GM06990 (cell line): ENCODE measurements at places on chromosomes 2 and 18.

- DNase-seq, result peak; percentile 87
Measured at GRCh38 chr2:227460070-227460485, 11.9 kb upstream of the AGFG1 start.

DNA sequence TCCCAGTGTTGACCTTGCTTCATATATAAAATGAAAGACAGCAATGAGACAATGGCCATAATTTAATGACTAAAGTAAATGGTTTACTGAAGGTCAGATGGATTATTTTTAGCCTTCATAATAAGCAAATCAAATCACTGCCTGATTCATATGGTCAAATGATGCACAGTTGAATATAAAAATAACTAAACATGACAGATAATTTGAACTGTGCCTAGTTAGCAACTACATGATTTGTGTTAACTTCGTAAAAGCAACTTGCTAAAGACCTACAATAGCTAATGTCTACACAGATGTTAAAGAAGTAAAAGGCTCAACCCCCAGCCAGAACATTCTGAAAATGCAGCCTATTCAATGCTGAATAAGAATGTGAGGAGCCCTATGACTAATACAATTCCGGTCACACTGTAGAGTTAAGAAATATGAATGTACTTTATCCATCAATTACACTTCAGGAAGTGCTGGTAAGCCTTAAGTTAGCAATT, 590.8 kb upstream of the CDH2 start:
- no peak for DNase-seq

DNA sequence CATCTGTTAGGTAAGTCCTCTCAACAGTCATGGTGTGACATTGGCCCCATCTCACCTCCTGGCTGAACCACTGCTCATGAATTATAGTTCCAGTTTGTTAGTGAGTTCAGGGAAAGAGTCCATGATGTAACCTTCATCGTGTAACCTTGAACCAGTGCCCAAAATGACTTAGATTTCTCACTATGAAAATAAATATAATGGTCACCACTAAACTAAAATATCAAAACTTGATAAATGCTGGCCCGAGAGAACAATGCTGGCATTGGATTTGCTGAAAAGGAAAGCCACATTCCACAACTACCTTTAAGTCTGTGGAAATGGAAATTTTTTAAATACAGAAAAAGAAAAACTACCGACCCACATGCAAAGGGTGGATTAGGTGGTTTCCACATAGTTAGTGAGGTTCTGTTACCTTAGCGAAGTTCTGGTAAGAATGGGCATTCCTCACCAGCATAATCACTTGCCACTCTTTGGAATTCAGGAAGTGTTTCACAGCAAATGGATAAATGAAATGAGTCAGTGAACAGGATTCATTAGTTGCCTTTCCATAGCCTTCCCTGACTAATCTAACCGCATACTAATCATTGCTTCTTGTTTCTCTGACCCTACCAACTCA, 133.9 kb upstream of the CTAGE1 start:
- no peak for DNase-seq

DNA sequence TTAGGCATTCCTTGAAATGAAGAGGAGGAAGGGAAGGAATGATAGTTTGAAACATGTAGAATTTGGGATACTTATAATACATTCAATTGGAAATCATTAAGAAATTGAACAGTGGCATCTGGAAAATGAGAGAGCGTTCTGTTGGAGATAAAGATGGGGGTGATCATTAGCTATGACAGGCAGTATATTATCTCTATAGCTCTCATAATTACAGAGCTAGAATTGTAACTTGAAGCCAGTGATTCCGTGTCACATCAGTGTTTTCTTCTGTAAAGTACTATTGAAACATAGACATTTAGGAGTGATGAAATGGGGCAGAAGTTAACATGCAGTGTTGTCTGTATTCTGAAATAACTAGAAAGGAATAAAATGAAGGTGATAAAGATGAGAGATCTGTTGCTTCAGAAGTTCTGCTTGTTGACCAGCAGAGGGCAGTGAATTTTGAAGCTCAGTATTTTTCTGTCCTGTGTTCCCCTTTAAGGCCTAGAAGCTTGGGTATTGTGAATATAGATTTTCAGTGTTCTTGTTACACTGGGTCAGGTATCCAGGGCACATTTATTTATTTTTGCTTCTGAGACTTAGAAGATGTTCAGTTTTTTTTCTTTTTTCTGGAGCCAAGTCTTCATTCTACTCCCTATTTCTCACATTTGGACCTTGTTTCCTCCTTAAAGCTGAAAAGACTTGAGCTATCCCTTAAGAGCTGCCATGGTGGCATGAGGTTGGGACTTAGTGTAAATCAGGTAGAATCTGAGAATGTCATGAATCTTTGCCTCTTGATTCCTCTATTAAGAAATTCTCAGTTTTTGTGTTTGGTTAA, 157.4 kb downstream of the TAF4B start:
- no peak for DNase-seq

GRCh38 chr18:24869285-24869684, 408.8 kb downstream of the HRH4 start:
- DNase-seq, result no peak

DNA sequence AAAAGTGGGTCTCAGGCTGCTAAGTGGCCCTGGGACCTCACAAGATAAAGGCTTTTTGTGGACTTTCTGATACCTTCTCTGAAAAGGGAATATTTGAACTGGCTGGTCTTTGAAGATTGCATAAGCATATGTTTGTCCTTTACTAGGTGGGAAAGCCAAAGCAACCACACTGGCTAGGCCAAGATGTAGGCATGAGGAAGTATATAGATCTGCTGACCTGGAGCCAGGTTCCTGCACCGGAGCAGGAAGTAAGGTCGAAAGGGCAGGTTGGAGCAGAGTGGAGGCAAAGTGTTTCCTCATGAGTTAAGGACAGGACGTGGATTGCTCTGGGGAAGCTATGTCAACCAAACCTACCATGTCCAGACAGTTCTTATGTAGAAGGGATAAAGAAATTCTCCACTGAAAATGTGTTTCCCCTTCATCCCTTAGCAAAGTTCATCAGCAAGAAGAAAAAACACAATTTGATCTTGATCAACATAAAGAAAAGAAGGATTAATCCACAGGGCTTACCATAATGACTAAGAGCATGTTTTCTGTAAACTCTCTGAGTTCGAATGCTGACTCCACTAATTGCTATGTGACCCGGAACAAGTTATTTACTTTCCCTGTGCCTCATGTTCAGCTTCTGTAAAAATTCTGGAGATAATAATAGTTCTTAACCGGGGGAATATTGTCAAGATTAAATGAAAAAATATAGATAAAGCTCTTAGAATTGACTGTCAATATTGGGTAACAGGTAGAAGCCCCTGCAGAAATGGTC, 156.1 kb upstream of the SRD5A2 start:
- no peak for DNase-seq

GRCh38 chr2:66865161-66865560, 430.2 kb downstream of the MEIS1 start:
- DNase-seq, result no peak

DNA sequence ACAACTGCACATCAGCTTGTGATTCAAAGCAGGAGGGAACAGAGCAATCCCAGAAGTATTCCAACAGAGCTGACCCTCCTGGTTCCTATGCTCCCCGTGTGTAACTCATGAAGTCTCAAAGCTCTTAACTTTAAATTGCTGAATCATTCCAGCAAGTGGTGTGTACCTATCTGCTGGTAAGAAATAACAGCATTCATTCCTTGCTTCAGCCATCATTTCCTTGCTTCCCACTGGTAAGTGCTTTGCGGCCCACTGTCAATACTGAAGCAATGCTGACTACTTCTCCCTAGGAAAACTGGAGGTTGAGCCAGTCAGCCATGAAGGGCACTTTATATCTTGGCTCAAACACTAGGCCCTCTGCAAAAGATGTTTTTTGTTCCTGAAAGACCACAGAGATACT, 222.4 kb downstream of the EXOC6B start:
- DNase-seq, result no peak

DNA sequence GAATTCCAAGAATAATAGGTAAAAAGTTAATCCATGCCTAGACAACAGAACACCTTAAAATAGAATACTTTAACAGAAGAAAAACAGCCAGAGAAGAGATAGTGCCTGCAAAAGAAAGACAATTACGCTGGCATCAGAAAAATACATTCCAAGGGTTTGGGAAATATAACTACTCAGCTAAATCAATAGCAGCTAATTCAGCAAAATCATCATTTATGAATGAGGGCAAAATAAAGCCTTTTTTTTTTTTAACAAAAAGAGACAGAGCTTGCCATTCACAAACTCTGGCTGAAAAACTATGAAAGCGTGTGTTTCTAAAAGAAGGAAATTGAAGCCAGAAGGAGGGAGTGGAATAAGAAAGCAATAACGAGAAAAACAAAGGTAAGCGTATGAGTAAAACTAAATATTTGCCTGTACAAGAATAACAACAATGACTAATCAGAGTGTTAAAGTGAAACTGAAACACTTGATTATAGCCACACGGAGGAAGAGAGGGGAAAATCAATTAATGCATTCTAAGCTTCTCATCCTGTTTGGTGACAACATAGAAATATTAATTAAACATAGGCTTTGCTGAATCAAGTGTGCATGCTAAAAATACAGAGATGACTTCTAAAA, 90.2 kb downstream of the EHD3 start:
- DNase-seq, result peak; percentile 38

GRCh38 chr2:138007431-138007830, 43.2 kb downstream of the HNMT start:
- DNase-seq, result no peak

DNA sequence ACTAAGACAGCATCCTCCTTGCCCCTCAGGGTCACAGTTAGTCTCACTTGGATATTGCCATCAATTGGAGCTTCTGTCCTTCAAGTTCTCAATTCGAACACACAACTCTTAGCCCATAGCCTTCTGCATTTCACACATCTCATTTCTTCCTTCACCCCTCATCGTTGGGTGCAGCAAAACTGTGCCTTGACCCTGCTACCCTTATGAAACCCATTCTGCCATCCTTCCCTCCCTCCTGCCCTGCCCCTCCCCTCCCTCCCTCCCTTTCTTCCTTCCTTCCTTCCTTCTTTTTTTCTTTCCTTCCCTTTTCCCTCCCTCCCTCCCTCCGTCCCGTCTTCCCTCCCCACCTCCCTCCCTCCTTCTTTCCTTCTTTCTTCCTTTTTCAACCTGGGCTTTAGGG, 80.7 kb upstream of the CYRIA start:
- DNase-seq, result no peak

DNA sequence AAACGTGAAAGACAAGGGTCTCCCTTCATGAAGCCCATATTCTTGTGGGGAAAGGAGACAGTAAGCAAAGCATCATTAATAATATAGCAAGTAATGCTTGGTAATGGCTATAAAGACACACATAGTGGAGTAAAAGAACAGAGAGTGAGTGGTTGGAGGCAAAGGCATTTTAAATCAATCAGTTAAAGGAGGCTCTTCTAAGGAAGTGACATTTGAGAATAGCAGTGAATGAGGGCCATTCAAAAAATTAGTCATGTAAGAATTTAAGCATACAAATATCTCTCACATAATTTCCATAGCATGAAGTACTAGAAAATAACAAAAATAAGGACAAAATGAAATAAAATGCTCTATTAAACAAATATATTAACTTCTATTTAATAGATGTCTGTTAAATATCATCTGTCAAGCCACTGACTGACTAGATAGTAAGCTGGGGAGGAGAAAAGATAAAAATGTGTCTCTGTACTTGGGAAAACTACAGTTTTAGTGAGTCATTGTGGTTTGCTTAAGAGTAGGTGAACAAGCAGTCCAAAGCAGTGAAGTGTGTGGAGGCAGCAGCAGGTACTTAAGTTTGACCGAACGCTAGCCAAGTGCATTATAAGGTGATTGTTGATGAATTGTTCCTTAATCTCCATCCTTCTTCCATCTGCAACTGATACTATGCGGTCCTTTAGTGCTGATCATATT, 160.1 kb downstream of the PARD3B start:
- DNase-seq, result no peak

DNA sequence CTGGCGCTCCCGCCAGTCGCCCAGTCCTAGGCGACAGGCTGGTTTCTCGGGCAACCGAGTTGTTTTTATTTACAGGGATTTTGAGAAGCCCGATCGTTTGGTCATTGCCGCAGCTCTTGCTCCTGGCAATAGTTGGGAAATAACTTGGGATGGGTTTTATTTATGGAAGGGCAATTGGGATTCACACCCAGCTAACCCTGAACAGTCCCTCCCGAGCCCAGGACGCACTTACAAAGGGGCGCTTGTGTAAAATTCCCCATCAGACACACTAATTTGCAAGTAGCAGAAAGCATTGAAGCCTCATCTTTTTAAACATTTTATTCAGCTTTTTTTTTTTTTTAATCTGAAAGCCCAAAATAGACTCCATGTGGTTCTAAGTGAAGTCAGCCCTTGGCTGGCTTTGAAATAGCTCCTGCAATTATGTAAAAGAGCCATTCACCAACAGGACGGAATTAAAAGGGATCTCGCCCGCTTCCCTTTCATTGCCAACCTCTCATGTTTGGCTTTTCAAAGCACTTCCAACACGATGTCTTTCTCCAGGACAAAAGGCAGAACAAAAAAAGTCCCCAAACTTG, 3.6 kb upstream of the GBX2 start:
- no peak for DNase-seq

- DNase-seq, result no peak
Measured at GRCh38 chr2:240965905-240966456, 32.4 kb upstream of the SNED1 start.

GRCh38 chr2:108853421-108853820, 66.8 kb downstream of the CCDC138 start:
- DNase-seq, result no peak

DNA sequence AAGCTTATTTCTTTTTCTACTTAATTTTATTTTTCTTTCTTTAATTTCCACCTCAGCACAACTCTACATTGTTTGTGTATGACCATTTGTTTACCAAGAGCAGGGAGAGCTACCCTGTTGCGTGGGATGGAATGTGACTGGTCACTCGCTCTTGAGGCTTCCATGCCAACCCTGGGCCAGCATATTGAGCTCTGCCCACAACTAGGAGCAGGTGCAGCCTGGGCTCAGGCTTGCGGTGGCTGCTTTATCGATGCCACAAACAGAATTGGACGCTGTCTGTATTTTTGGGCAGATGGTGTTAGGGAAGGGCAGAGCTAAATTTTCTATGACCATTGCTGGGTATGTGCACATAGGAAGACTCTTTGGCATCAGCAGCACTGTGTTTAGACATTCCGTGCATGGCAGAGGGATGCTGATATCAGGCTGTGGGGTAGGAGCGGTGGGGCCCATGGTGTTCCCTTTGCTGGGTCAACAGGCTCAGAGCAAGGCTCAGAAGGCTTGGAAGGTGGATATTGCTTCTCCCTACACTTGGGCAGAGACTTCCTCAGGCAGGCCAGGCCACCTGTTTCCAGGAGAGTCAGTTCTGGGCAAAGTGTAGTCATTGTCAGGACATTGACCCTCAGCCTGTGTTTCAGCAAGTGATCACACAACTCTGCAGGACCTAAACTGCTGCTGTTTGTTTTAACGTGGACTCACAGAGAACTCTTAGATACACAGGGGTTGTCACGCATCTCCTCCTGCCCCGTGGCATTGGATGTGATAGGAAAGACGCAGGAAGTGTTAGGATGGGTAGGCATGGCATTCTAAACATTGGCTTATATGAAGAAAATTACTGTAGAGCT, 40.2 kb downstream of the TMEM182 start:
- no peak for DNase-seq

GRCh38 chr2:237222601-237223041, 136.9 kb downstream of the COPS8 start:
- DNase-seq, result no peak
